ENCODE measurements at places on chromosomes 3 and 15. TPM values are rescaled to one million over a fixed set of nuclear protein-coding genes. Genes with fewer than 3 reads are reported as not detected.
A peak's percentile ranks its signal among the peaks of the same experiment; 100 is the strongest.

The MSL2 gene
- total RNA-seq = 18.5 TPM

The CAPN3 gene
- total RNA-seq = 1.1 TPM

The ISLR2 gene
- not detected for total RNA-seq

DNA sequence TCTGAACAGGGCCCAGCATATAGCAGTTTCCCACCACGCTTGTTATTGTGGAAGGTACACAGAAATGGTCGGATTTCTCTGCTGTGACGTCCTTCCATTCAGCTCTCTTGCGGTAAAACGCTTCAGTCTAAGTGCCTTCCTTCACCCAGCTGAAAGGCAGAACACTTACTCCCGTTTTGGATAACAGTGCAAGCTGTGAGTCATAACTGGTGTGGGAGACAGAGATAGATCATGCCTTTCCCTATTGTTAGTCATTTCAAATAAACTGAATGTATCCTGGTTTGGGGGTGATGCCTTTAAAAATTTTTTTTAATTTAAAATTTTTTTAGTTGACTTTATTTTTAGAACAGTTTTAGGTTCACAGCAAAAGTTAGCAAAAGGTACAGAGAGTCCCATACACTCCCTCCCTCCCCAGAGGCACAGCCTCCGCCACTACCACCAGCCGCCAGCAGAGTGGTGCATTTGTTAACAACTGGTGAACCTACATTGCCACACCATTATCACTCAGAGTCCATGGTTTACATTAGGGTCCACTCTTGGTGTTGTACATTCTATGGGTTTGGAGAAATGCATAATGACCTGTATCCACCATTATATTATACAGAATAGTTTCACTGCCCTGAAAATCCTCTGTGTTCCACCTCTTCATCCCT is 94.9 kb upstream of the NSMCE3 start:
- DNase-seq = peak; percentile 90

- no peak for DNase-seq
These were observed 541.1 kb downstream of the MECOM start for GRCh38 chr3:169122416-169122815.

DNA sequence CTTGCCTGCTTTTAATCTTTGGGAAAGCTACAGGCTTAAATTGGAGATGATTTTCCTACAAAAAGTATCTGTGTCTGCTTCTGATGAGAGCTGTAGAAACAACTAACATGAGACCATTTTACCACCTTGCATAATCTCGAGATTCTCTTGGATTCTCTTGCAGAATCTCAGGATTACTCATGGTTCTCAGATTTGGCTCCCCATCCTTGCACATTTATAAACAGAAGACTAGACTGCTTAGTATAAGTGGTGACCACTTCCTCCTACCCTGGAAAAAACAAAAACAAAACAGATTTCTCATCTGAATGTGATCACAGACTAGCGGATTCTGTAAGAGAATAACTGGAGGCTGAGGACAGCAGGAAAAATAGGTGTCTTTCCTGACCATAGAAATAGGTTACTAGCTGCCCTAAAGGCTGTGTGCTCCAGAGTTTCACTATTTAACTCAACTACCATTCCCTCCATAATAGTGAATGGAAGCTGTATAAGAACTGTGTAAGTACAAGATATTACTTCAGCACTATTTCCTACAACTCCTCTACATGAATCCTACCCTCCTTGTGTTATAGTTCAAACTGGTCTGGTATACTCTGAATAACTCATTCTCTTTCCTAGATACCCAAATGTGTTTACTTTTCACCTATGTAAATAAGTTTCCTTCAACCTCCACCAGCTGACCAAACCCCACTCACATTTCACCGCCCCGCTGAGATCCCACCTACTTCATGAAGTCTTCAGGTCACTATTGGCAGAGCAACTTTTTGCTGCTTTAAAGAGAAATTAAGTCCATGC is 122.2 kb upstream of the C2CD4B start:
- no peak for DNase-seq
